Fibroblast of skin of back (primary cell): ENCODE measurements at places on chromosomes 12 and 14.

DNA sequence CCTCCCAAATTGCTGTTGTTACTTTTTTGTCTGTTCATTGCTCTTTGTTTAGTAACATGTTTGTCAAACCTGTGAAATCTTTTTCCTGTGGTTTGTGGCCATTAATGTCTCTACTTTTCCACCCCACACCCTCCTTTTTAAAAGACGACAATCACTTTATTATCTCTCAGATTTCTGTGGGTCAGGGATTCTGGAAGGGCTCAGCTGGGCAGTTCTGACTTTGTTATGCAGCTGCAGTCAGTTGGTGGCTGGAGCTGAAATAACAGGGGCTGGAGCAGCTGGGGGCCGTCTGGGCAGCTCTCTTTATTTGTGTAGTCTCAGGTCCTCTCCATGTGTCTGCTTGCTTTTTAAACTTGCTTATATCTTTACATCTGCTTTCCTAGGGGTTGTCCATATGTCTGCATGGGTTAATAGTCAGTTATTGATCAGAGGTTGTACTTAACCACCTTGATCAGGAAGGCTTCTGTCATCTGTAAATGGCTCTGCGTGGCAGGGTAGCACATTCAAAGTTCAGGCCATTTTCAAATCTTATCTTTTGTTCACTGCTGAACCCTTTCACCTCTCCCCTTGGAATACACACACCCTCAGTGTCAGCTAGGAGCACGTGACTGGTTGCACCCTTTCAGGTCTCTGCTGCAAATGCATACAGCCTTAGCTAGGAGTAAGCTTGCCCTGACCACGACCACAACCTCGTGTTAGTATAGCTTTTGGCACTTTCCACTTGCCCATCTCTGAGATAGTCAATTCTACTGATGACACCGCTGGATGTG is 27.9 kb downstream of the BORCS5 start:
- DNase-seq: no peak

- peak; percentile 89 for DNase-seq
Observed at GRCh38 chr12:29043069-29043468, 106.0 kb upstream of the FAR2 start.

GRCh38 chr14:51328064-51328771 is 88.2 kb downstream of the TMX1 start:
- DNase-seq: peak; percentile 61

GRCh38 chr14:53796734-53797133 is 159.9 kb downstream of the BMP4 start:
- DNase-seq: no peak

GRCh38 chr12:116807546-116807945 is 69.4 kb downstream of the RNFT2 start:
- no peak for DNase-seq

- peak; percentile 85 for DNase-seq
Observed at GRCh38 chr14:53355581-53356112, 202.5 kb upstream of the DDHD1 start.

- peak; percentile 49 for DNase-seq
Observed at GRCh38 chr14:74948228-74949175, 6.9 kb downstream of the PGF start.

GRCh38 chr12:112097641-112098040 is 10.9 kb downstream of the NAA25 start:
- DNase-seq: no peak

- no peak for DNase-seq
Observed at GRCh38 chr12:120095331-120095730, 21.2 kb downstream of the RAB35 start.

DNA sequence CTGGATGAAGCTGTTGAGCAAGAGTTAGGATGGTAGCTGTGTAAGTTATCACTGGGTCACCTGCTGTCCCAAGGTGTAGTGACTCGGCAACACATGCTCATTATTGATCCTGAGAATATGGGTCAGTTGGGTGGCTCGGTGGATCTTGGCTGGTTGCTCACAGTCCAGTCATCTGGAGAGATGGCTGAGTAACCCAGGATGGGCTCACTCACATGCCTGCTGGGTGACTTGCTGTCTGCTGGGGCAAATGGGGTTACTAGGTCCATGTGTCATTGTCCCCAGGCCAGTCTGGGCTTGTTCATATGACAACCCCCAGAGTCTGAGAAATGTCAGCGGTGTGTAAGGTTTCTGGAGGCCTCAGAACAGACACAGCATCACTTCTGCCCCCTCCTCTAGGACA is 69.5 kb downstream of the SLC15A4 start:
- peak; percentile 16 for DNase-seq

DNA sequence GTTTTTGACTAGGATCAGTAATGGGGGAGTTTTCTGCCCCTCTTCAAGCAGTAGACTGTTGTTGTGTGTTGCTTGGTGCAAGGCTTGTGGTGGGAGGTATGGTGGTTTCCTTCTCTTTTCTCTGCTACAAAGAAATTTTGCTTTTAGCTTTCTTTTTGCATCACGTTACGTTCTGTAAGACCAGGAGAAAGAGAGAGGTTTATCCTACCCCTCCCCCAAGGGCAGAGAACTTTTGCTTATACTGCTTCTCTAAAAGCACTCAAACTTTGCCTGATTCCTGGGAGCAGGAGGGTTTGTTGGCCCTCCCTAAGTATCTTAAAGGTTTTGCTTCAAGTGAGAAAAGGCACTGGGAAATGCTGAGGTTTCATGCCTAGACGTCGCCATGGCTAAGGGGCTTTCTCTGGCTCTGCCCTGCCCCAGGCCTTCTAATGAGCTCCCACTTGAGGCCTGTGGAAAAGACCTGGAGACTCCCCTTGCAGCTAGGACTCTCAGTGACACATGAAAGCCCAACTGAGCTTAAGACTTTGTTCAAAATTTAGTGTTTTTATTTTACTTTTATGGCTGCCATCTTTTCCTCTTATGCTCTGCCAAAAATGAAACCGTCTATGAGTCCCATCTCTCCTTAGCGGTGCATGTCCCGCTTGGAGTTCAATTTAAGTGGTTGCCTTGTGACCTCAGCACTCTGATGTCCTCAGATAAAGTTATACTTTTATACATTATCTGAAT is 49.2 kb downstream of the EIF2S3B start:
- DNase-seq: no peak

- peak; percentile 96 for DNase-seq
Observed at GRCh38 chr14:50000380-50001150, 107.7 kb downstream of the ARF6 start.

- DNase-seq: no peak
Observed at GRCh38 chr14:96084796-96085195, 45.6 kb downstream of the C14orf132 start.

- DNase-seq: no peak
Observed at GRCh38 chr14:55336691-55337090, 65.5 kb downstream of the FBXO34 start.

- peak; percentile 26 for DNase-seq
Observed at GRCh38 chr12:106581543-106582248, 1.1 kb upstream of the RFX4 start.

DNA sequence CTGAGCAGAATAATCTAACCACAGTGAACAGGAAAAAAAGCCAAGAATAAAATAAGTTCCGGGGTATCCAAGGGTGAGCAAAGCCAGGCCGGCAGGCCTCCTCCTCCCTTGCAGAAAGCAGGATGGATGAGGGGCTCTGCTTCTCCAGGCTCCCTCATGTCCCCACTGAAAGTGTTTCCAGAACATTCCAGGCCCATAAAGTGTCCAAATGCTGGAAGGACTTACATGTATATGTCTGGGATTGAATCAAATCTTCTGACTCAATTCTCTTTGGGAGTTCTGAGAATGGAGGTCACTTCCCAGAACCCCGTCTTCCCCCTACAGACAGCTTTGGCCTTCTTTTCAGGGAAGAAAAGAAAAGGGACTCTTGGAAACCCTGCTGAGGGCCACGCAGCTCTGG is 25.0 kb upstream of the BDKRB1 start:
- DNase-seq: no peak

DNA sequence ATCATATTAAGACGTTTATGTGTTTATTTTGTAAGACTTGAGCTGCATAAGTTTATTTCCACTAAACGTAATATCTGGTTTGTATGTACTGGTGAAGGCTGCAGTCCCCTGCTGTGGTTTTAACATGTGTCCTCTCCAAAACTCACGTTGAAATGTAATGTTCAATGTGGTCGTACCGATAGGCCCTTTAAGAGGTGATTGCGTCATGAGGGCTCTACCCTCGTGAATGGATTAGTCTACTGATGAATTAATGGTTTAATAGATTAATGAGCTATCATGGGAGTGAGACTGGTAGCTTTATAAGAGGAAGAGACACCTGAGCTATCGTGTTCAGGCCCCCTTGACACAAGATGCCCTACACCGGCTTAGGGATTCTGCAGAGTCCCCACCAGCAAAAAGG is 14.9 kb downstream of the LRIG3 start:
- no peak for DNase-seq

- DNase-seq: no peak
Observed at GRCh38 chr14:53380867-53381225, 227.7 kb upstream of the DDHD1 start.

DNA sequence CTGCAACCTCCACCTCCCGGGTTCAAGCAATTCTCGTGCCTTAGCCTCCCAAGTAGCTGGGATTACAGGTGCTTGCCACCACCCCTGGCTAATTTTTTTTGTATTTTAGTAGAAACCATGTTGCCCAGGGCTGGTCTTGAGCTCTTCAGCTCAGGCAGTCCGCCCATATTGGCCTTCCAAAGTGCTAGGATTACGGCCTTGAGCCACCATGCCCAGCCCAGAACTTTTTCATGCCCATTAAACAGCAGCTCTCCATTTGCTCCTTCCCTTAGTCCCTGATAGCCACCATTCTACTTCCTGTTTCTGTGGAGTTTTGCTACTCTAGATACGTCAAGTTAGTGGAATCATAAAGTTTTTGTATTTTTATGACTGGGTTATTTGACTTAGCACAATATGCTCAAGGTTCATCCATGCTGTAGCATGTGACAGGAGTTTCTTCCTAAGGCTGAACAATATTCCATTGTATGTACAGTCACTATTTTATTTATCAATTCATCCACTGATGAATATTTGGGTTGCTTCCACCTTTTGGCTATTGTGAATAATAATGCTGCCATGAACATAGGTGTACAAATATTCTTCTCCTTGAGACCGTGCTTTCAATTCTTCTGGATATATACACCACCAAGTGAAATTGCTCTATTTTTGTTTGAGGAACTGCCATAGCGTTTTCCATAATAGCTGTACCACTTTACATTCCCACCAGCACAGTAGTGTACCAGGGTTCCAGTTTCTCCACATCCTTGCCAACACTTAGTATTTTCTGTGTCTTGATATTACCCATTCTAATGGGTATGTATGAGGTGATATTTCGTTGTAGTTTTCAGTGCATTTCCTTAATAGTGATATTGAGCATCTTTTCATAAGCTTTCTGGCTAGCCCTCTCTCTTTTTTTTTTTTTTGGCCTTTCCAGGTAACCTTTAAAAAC is 15.0 kb downstream of the ATF1 start:
- DNase-seq: no peak

DNA sequence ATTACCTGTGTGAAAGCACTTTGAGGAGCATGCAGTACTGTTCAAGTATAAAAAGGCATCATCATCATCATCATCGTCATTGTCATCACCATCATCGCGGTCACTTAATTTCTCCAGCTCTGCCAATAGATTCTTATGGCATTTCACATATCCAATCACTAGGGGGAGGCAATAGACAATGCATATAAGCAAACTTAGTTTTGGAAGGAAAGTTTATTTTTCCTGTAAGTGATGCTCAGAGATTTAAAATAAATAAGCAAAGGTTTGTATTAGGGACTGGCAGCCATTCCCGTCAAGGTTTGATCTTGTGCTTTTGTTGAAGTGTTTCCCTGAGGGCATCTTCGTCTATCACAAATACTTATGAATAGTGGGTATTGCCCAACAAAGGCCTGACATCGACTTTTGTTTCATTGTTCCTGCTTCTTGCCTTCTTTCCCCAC is 127.4 kb downstream of the KTN1 start:
- peak; percentile 64 for DNase-seq

DNA sequence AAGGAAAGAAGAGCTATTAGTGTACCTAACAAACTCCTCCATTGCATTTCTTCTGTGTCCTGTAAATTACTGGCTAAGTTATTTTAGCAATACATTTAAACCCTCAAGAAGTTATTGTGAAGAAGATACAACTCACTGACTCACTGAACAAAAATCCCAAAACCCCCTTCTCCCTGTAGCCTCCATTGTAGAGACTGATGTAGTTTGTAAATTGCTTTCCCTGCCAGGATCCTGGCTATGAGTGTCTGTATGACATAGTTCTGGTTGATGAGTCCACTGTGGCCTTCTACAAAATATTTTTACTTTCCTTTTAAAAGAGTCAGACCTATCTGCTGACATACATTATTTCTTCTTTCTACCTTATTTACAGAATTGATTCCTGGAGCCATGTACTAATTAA is 155.6 kb downstream of the SLC6A15 start:
- DNase-seq: peak; percentile 87

DNA sequence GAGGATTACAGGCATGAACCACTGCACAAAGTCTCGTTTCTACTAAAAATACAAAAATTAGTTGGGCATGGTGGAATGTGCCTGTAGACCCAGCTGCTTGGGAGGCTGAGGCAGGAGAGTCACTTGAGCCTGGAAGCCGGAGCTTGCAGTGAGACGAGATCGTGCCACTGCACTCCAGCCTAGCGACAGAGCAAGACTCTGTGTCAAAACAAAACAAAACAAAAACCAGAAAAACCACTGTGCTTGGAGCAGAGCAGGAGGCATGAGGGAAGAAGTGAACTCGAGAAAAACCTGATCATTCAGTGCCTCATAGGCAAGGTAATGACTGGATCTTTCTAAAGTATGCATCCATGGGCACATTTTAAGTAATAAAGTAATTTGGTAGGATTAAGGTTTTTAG is 487.8 kb downstream of the KCNH5 start:
- no peak for DNase-seq

DNA sequence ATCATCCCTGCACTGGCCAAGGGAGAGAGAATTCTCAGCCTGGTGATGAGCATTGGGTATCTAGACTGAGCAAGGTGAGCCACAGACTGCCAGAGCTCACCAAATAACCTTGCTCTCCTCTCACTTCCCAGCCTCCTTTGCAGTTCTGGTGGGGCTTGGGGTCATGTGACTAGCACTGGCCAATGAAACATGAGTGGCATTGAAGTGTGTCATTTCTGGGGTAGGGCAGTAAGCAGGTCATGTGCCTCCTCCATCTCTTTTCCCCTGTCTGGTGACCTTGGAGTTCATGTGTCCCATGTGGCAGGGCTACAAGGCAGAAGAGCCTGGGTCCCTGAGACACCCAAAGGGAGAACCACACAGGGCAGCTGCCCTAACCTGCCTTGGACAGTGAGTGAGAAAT is 3.6 kb upstream of the KRT72 start:
- DNase-seq: no peak

- DNase-seq: peak; percentile 75
Observed at GRCh38 chr12:1592444-1593173, 1.8 kb downstream of the FBXL14 start.

GRCh38 chr12:96812153-96812552 is 94.9 kb upstream of the NEDD1 start:
- no peak for DNase-seq

DNA sequence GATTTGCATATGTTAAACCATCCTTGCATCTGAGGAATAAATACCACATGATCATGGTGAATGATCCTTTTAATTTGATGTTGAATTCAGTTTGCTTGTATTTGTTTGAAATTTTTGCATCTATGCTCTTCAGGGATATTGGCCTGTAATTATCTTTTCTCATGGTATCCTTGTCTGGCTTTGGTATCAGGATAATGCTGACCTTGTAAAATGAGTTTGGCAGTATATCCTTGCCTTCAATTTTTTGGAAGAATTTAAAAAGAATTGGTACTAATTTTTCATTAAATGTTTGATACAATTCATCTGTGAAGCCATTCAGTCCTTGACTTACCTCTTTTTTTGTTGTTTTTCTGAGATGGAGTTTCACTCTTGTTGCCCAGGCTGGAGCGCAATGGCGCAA is 85.2 kb downstream of the E2F7 start:
- DNase-seq: no peak

GRCh38 chr12:104177663-104178501 is 37.7 kb upstream of the TXNRD1 start:
- peak; percentile 83 for DNase-seq
